Caco-2 (cell line): ENCODE measurements at places on chromosomes 1 and 21. TPM values are rescaled to one million over a fixed set of nuclear protein-coding genes. Genes with fewer than 3 reads are reported as not detected.

DNA sequence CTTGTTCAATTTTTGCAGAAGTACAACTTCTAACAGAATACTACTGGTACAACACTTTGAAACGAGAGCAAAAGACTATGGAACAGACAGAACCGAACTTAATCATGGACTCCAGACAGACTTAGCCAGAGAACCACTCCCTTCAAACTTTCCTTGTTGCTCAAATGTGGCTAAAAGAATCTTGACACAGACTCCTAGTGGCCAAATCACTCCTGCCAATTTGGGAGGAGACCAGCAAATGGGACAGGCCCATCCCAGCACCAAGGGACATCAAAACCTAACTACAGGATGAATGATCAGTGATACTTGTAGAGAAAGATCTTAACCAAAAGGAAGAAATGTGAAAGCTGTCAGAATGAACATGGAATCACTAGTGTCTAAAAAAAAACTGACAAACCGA lies 154.0 kb downstream of the MATN1 start:
- no peaks in the 10 kb centered on the region for H3K4me1 ChIP-seq
- H3K36me3 ChIP-seq: no peaks in the 10 kb centered on the region
- H3K4me3 ChIP-seq: no peak overlapping the region
- no peak for DNase-seq
- no peaks in the 10 kb centered on the region for H3K27me3 ChIP-seq

DNA sequence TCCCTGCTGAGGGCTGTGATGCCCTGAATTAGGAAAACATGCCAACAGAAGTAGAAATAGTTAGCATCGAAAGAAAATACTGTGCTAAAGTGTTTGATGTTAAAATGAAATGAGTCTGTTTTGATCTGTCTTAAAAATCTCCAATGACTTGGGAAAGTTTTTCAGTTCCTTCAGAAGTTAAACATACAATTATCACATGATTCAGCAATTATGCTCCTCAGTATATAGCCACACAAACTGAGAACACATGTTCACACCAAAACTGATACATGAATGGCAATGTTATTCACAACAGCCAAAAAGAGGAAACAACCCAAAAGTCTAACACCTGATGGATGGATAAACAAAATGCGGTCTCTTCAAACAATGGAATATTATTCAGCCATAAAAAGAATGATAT lies 130.6 kb downstream of the PTPN14 start:
- peaks cover 35% of the 10 kb centered on the region for H3K4me1 ChIP-seq
- peak overlapping the region; percentile 71 for H3K27ac ChIP-seq
- H3K36me3 ChIP-seq: no peaks in the 10 kb centered on the region; the same call in 1 of the 2 replicates
- DNase-seq: no peak
- no peaks in the 10 kb centered on the region for H3K27me3 ChIP-seq

DNA sequence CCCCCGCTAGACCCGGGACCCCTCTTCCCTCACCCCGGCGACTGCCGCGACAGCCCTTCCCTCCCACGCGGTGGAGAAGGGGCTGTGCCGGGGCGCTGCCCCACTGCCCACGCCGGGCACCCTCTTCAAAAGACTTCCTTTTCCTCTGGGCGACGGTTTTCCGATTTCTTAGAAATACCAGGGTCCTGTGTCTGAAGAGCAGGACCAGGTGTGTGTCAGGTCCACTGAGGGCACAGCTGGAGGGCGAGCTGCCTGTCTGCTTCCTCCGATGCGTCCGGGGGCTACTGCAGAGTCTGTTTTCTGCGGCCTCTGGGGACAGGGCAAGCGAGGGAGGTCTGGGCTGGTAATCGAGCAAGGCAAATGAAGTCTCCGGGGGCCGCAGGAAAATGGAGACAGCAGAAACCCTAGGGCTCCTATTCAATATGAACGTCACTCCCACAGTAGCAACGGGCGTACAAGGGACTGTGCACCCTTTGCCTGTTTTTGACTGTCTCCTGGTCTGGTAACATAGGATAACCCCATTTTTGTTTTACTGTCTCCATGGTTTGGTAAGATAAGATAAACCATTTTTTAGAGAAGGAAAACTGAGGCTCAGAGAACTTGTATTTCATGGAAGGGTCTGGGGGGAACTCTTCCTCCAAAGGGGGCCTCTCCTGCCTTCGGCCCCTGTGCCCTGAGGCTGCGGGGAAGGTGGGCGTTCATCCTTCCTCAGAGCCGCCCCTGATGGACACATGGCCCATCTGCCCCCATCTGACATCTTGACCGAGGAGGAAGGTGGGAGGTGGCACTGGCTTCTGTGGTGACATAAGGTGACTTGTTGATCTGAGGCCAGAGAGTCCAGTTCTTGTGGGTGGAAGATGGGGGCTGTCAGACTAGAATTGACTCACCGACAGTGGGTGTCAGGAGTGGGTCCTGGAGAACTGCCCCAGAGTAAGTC lies 970 bp downstream of the TNFRSF1B start:
- H3K27me3 ChIP-seq: no peaks in the 10 kb centered on the region
- no peaks in the 10 kb centered on the region for H3K36me3 ChIP-seq
- DNase-seq: no peak
- no peak overlapping the region for H3K27ac ChIP-seq

DNA sequence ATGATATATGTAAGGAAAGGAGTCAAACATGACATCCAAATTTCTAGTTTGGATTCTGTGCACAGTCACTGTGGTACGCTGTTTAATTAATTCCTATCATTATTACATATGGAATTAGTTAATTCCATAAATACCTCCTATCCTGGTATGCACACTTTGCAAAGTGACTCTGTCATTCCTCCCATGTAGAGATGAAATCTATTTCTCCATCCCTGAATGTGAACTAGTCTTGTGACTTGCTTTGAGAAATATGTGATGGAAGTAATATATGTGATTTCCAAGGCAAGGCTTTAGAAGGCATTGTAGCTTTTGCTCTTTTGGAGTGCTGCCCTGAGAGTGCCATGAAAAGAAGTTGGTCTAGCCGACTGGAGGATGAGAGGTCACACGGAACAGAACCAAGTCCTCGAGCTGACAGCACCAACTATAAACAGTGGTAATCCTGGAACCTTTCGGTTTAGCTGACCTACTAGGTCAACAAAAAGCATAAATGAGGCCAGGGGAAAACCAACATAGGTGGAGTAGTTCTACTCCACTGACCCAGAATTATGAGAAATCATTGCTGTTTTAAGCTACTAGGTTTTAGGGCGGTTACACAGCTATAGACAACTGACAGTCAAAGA lies 1.5 kb downstream of the SELENOF start:
- H3K27me3 ChIP-seq: no peaks in the 10 kb centered on the region
- H3K36me3 ChIP-seq: no peaks in the 10 kb centered on the region
- H3K4me3 ChIP-seq: peak overlapping the region; percentile 92
- H3K27ac ChIP-seq: peak overlapping the region; percentile 46
- H3K4me1 ChIP-seq: no peaks in the 10 kb centered on the region; the same call in none of the 2 replicates
- no peak for DNase-seq

DNA sequence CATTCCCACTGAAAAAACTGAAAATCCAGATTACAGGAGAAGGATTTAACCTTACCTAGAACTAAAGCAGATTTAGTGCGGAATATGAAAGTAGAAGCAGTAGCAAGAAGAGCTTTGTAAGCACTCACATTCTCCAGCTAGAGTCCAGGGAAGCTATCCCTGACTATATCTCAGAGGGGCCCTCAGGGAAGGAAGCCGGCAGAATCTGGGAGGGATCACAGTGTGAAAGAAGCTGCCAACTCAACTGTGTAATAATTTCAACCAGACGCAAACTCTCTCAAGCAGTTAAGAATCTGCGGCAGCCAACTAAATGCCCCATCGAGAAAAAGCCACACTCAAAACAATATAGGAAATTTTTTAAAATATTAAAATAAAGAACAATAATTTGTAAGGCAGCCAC lies 163.8 kb downstream of the EIF4G3 start:
- DNase-seq: no peak
- no peak overlapping the region for H3K27ac ChIP-seq
- no peaks in the 10 kb centered on the region for H3K27me3 ChIP-seq
- no peaks in the 10 kb centered on the region for H3K36me3 ChIP-seq
- no peak overlapping the region for H3K4me3 ChIP-seq

DNA sequence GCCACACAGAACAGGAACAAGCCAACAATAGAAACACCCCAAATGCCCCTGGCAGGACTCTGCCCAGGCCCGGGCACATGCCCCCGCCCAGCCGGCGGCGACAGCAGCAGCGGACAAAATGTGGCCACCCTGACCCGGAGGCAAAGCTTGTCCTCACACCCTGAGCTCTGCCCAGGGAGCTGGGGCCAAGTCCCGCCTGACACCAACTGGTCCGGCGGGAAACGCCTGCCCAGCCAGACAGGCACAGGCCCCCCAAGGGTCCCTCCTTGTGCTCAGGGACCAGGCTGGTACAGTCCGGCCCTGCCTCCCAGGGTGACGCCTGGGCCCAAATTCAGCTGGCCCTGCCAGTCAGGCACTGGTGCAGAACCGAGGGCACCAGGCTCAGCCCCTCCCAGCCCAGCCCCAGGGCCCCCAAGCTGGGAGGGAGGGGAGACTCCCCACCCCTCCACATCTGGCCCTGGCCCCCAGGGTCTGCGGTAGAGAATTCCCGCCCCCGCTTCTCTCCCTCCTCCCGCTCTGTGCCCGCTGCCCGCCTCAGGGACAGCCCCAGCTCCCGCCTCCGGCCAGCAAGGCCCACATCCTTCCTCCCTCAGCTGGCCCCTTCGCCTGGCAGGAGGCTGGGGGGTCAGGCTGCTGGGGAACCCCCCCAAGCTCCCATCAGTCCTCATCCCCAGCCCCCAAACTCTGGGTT lies 2.0 kb downstream of the AHDC1 start:
- no peaks in the 10 kb centered on the region for H3K27me3 ChIP-seq
- peaks cover 16% of the 10 kb centered on the region for H3K4me1 ChIP-seq
- no peak for DNase-seq

- peak; percentile 56 for DNase-seq
- H3K36me3 ChIP-seq: no peaks in the 10 kb centered on the region
- no peaks in the 10 kb centered on the region for H3K27me3 ChIP-seq
- H3K4me3 ChIP-seq: no peak overlapping the region
- no peaks in the 10 kb centered on the region for H3K4me1 ChIP-seq
- H3K27ac ChIP-seq: peak overlapping the region; percentile 63
Observed at GRCh38 chr1:25090707-25091422, 141.4 kb downstream of the SYF2 start.

- no peaks in the 10 kb centered on the region for H3K27me3 ChIP-seq
- peak overlapping the region; percentile 71 for H3K27ac ChIP-seq
- DNase-seq: peak; percentile 54
- H3K36me3 ChIP-seq: no peaks in the 10 kb centered on the region
- no peaks in the 10 kb centered on the region for H3K4me1 ChIP-seq
Observed at GRCh38 chr1:148362626-148363438, 120.3 kb downstream of the PPIAL4G start.

- no peaks in the 10 kb centered on the region for H3K27me3 ChIP-seq
- H3K4me3 ChIP-seq: no peak overlapping the region
- H3K27ac ChIP-seq: no peak overlapping the region
- peak; percentile 12 for DNase-seq
- H3K4me1 ChIP-seq: no peaks in the 10 kb centered on the region
Observed at GRCh38 chr1:29033829-29034466, 89.8 kb downstream of the TMEM200B start.

- H3K27ac ChIP-seq: no peak within 1 kb of the TSS
- no peak within 1 kb of the TSS for H3K4me3 ChIP-seq
- DNase-seq: no peak
- no peaks in the 10 kb centered on the region for H3K27me3 ChIP-seq
- H3K36me3 ChIP-seq: no peaks in the 10 kb centered on the region
Observed at GRCh38 chr1:248361121-248361715, at the start of gene OR2T4. TSS of gene OR2T4 (plus strand) at chr1:248361665. CDS start at chr1:248361665, 0 bp downstream.

DNA sequence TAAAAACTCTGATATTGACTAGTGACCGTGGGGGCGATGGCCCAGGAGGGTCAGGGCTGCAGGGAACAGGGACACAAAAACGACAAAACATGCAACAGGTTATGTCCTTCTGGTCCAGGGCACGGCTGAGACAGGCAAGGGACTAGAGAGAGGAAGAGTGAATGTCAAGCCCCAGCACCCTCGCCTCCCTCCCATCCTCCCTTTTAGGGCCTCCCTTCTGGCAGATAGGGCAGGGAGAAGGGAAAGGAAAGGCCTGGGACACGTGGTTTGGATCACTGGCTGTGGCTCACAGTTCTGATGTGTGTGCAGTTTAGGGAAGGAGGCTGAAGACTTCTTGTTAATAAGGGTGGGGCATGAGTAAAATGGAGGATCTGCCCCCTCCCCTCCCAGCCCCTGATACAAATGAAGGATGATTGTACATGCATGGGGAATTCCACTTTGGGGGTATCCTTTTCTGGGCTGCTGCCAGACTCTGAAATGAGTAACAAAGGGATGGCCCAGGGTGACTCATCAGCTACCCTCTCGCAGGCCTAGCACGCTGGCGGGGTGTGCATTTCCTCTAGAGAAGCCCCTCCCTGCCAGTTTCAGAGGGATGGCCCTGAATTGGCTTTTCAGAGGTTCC lies 14.2 kb downstream of the CAPN2 start:
- peaks cover 4% of the 10 kb centered on the region for H3K36me3 ChIP-seq
- no peak overlapping the region for H3K4me3 ChIP-seq
- H3K27ac ChIP-seq: peak overlapping the region; percentile 74
- H3K4me1 ChIP-seq: peaks cover 25% of the 10 kb centered on the region

Gene YBEY
- total RNA-seq: 10.6 and 11.5 TPM in 2 replicates

Gene RIMS3
- total RNA-seq: 2.8 and 3.1 TPM in 2 replicates
